Activated CD4-positive, CD25-positive, alpha-beta regulatory T cell treated with anti-CD3 and anti-CD28 coated beads, Interleukin-2, amount 50 U/mL, for 16 hours (primary cell): ENCODE measurements at places on chromosomes 13 and 19.

- no peak for DNase-seq
Observed at GRCh38 chr19:46616631-46617322, 8.1 kb downstream of the PTGIR start.

DNA sequence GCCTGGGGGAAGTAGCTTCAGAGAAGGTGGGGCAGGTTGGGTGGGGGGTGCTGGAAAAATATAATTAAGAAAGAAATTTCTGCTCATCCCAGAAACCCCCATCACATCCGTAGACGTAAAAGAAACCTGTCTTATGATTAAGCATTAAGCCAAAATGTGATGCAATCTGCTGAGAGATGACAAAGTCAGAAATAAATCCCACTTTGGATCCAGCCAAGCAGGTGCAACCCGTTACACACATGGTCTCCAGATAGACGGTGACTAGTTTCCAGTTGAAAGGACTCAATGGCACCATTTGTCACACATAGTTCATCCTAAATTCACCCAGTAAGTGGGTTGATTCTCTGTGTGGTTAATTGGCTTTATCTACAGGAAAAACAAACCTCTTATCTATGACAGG, 34.1 kb downstream of the PSG5 start:
- no peak for DNase-seq

DNA sequence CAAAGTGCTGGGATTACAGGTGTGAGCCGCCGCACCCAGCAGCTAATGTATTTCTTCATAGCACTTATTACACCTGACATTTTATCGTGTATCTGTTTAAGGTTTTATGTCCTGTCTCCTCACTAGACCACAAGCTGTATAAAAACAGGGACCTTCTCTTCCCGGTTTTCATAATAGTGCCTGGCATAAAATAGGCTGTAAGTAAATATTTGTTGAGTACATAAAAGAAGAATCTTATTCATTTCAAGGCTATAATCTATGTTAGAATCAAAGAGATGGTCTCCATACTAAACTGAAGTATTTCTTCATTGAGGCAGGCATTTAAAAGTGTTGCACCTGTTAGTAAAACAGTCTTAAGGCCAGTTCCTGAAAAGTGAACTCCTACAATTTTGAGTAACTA, 194.0 kb downstream of the SHISA2 start:
- DNase-seq: no peak

DNA sequence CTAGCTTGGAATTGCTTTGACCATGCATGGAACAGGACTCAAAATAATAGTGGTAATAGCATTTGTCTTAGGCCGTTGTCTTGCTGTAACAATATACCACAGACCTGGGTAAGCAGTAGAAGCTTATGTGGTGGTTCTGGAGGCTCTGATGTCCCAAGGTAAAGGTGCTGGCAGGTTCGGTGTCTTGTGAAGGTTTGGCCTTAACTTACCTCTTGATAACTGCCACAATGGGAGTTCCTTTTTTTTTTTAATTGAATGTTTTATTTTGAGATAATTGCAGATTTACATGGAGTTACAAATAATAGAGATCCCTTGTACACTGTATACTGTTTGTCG, 5.8 kb downstream of the RPL21 start:
- DNase-seq: no peak

DNA sequence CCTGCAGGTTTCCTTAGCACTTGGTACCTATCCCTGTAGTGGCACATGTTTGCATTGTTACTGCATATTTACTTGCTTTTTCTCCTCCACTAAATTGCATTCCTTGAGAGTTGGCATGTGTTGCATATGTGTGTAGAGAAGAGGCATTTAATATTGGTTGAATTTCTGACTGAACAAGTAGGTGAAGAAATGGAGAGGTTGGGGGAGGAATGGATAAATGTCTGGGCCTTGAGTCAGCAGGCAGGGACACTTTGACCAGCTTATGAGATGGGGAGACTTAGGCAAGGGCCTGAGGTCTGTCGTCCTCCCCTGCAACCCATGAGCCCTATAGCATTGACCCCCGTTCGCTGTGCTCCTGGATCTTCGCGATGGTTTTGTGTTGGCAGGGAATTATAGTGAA, 2.0 kb upstream of the GPR18 start:
- no peak for DNase-seq

- no peak for DNase-seq
Observed at GRCh38 chr19:42199440-42200115, 17.9 kb downstream of the DEDD2 start.

GRCh38 chr19:38650911-38651584, 3.6 kb downstream of the ACTN4 start:
- DNase-seq: no peak

DNA sequence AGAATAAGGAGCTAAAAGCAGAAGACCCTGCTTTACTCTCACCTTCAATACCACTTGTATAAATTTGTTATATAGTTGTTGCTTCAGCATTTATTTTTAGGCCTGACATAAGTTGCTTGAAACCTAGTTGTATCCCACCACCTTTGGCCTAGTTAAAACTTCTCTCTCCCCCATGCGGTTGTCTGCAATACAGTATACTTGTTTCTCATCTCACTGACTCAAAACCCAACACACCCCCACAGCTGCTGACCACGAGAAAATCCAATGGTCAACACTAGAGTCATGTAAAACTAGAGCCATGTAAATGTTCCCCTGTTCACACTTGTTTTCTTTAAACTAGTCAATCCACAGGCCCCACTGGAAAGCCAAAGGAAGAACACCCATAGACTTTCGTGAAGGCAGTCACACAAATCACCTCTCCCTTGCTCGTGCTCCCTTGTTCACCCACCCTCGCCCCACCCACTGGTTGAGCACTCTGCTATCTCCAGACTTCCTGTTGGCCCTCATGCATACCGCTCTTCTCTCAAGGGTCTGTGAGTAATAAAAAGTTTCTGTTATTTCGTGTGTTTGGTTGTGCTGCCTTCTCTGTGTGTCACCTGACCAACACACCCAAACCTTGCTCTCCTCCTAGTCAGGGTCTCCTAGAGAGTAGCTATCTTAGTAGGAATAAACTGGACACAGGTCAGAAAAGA, 12.9 kb upstream of the CCDC169 start:
- no peak for DNase-seq

- DNase-seq: no peak
Observed at GRCh38 chr13:61111529-61111928, 304.1 kb downstream of the PCDH20 start.

DNA sequence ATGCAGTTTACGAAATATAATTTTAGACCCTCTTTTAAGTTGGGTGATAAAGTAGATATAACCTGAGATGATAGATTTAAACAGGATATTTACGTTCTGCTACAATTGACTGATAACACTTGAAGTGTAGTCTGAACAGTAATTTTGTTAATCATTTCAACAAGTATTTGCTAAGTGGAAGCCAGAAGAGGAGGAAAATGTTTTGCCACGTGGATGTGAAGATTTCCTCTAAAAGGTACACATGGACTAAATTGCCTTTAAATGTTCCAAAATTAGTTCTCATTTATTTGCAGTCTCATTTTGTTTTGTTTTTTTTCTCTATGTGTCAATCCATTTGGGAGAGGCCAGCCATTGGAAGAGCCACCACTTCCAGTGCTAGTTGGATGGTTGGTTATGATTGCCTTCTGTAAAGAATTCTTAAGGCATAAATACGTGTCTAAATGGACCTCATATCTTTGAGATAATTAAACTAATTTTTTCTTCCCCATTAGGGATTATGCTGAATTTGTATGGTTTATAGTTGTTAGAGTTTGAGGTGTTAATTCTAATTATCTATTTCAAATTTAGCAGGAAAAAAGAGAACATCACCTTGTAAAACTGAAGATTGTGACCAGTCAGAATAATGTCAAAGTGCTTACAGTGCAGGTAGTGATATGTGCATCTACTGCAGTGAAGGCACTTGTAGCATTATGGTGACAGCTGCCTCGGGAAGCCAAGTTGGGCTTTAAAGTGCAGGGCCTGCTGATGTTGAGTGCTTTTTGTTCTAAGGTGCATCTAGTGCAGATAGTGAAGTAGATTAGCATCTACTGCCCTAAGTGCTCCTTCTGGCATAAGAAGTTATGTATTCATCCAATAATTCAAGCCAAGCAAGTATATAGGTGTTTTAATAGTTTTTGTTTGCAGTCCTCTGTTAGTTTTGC, 2.8 kb downstream of the MIR17HG start:
- no peak for DNase-seq

DNA sequence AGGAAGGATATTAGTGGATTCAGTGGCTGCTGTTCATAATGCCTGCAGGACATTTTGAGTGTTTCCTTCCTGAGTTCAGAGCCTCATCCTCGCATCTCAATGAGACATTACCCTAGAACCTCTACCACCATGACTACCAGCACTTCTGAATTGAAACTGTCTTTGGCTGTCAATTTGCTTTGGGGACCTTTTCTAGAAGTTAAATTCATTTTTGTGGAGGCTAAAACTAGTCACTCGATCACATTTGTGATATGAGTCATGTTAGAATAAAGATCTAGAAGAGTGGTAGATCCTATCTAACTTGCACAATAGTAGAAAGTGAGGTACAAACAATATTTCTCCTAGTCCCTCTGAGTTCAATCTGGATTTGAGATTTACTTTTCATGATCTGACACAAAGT, 124.9 kb downstream of the KCNRG start:
- no peak for DNase-seq
